ENCODE measurements at places on chromosomes 5 and 9.

GRCh38 chr5:94992325-94992724 lies 292.6 kb downstream of the MCTP1 start:
- DNase-seq, result no peak

DNA sequence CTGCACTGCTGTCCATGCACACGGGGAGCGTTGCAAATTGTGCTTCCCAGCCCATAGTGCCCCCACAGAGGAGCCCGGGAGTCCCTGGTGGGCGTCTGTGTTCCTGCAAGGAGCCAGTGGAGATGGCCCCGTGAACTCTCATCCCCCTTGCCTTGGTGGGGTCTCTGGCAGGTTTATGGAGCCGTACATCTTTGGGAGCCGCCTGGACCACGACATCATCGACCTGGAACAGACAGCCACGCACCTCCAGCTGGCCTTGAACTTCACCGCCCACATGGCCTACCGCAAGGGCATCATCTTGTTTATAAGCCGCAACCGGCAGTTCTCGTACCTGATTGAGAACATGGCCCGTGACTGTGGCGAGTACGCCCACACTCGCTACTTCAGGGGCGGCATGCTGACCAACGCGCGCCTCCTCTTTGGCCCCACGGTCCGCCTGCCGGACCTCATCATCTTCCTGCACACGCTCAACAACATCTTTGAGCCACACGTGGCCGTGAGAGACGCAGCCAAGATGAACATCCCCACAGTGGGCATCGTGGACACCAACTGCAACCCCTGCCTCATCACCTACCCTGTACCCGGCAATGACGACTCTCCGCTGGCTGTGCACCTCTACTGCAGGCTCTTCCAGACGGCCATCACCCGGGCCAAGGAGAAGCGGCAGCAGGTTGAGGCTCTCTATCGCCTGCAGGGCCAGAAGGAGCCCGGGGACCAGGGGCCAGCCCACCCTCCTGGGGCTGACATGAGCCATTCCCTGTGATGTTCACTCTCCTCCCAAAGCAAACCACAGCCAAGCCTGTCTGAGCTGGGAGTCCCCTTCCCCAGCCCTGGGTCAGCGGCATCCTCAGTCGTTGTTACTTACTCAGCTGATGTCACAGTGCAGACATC lies 3.1 kb downstream of the MRPS2 start:
- DNase-seq, result no peak

- DNase-seq, result no peak
These were observed 4.8 kb downstream of the KIAA0825 start for GRCh38 chr5:94613583-94613982.

- peak; percentile 71 for DNase-seq
These were observed 62.1 kb upstream of the VLDLR start for GRCh38 chr9:2559192-2560152.

DNA sequence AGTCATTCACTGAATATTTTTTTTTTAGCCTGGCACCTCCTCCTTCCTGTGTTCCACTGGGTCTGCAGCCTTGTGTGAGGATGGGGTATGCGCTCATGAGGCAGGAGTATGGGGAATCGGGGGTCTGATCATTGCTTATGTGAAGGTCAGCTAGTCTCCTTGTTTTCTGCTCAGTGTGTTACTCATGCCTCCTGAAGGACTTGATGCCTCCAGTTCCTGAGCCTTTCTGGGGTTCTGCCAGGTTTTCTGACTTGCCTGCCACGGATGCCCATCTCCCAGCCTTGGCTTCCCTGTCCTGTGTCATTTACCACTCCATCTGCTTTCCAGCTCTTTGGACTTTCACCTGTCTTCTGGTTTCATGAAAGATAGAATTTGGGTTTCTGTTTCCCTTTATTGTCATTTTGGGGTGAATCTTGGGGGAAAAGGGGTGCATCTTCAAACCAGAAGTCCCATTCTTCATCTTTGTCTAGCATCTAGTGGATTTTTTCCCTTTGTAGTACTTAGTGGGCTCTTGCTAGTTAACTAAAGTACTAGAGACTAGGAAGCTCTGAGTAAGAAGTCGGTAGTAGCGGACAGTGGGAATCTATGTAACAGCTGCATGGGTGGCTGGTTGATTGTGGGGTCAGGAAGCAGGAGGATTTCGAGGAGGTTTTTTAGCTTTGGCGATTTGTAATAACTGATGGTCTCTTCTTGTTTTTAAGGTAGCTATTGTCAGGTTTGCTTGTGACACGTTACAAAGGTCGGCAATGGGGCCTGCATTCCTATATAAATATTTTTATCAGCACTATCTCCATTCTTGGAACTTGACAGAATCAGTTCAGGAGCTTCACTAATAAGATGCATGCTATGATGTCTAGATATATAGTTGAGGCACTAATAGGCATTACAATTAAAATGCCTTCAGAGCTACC lies 8.2 kb downstream of the OTULIN start:
- DNase-seq, result no peak

All from psoas muscle (tissue), 8 donors.